ENCODE measurements at places on chromosomes 6 and 20. TPM values are rescaled to one million over a fixed set of nuclear protein-coding genes. Genes with fewer than 3 reads are reported as not detected.
A peak's percentile ranks its signal among the peaks of the same experiment; 100 is the strongest.

DNA sequence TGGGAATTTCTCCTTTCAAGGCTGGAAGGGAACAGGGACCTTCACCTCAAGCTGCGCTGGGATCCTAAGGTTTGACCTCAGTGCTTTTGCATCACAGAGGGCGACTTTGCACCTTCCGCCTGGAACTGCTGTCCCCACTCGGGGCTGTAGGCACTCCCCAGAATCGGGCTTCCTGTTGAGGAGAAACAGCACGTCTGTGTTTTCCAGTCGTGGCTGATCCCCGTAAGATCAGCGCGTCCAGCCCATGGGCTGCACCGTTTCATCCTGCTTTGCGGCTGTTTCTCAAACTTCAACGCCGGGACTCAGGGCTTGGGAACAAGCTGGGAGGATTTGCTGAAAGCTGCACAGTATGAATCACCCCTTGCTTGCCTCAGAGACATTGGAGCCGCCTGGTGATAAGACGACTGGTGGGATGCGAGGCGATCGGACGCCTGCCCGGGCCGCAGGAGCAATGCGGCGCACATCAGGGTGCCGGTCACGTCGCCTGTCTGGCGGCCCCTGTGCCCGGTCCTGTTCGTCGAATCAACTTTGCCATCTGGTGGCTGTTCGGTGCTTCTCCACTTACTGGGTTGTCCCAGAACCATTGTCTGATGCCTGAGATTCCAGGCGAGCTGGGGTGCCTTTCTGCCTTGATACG, 53.6 kb upstream of the FRMD1 start:
- DNase-seq: peak; percentile 39

DNA sequence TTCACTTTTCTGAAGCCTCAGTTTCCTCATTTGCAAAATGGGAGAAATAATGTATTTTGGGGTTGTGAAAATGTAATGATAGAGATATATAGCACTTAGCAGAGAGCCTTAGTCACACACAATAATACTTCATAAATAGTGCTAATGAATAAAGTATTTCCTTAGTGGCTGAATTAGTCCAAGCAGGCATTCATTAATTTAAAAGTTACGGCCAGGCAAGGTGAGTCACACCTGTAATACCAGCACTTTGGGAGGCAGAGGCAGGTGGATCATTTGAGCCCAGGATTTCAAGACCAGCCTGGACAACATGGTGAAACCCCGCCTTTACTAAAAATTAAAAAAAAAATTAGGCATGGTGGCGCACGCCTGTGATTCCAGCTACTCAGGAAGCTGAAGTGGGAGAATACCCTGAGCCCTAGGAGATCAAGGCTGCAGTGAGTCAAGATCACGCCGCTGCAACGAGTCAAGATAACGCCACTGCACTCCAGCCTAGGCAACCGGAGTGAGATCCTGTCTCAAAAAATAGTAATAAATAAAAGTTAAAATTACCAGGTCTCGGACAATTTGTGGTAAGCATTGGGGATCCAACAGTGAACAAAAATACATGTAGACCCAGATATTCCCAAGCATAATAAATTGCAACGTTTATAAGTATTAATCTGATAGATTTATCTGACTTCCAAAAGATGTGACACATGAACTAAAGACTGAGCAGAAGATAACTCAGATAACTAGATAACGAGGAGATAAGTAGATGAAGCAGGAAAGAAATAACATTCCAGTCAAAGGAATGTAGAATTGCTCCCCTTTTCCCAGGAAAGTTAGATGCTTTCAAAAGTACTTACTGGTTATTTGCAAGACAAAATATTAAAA, 2.1 kb upstream of the IBTK start:
- no peak for DNase-seq

DNA sequence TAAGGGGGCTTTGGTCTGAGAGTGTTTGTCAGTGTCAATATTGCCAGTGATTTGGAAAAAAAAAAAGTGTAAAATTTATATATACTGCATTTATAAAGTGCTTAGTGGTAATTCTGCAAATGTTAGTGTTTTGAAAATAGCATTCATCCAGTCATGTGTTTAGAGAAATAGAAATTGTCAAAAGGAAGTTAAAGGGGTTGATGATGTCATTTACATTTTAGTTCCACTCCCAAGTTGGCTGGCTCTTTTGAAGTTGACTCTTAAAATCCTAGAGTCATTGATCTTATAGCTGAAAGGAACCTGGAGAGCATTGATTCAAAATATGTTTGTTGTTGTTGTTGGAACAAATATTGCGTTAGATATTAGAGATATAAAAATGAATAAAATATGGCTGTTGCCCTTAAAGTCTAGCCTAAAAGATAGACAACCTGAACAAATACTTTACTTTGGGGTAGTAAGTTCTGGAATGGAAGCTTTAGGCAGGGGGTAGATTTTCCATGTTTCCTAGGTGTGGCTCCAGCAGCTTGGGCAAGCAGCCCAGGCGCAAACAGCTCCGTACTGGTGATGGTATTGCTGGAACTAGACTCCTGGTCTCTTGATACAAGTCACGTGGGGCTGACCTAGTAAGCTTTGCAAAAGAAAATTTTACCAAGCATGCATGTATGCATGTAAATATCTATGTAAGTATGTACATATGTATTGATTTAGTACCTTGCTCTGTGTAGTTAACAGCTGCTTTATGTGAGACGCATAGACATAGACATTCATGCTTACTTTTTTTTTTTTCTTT, 46.3 kb downstream of the HIVEP1 start:
- DNase-seq: no peak

GRCh38 chr6:40350747-40351217, 236.4 kb downstream of the LRFN2 start:
- DNase-seq: no peak

Gene CAPN11
- 1.8 TPM for polyA plus RNA-seq

Gene CRISP2
- 0.06 TPM for polyA plus RNA-seq

Gene RIMS1
- 0.35 TPM for polyA plus RNA-seq

Gene RAB44
- 0.03 TPM for polyA plus RNA-seq
